Stimulated activated CD4-positive, alpha-beta T cell treated with anti-CD3 and anti-CD28 coated beads, Interleukin-1b, Interleukin-23, amount 100 ng/mL, for 48 hours (primary cell): ENCODE measurements at places on chromosomes 5 and 9.

DNA sequence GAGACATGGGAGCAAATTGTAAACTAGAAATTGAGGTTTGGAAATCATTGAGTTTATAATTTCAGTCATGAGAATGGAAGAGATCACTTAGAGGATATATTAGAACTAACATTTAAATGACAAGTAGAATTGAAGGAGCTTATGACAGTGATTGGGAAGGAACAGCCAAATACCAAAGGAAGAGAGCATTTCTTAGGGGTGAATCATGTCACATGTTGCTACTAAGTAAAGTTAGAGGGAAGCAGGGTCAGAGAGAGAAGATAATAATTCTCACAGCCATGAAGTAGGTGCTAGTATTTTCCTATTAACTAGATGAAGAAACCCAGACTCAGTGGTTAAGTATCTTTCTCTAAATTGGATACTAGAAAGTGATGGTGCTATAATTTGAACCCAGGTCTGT is 59.3 kb downstream of the COMMD10 start:
- DNase-seq: no peak

- DNase-seq: no peak
These were observed 628.2 kb upstream of the KLF4 start for GRCh38 chr9:108117795-108118194.

DNA sequence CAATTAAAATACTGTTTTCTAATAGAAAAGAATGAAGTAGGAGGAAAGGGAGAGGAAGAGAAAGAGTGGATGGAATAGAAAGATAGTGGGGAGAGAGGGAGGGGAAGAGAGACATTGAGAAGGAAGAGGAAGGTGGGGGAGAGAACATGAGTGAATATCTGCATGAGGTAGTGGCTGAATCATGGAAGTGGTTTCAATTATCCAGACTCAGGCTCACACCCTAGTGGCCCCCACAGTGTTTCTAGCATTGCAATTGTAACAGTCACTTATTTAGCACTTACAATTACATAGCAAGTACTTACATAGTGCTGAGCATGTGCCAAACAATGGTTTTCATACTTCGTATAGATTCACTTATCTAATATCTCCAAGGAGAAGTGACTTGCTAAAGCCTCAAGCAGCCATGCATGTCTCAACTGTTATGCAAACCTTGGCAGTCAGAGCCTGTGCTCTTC is 72.7 kb downstream of the CAST start:
- no peak for DNase-seq

DNA sequence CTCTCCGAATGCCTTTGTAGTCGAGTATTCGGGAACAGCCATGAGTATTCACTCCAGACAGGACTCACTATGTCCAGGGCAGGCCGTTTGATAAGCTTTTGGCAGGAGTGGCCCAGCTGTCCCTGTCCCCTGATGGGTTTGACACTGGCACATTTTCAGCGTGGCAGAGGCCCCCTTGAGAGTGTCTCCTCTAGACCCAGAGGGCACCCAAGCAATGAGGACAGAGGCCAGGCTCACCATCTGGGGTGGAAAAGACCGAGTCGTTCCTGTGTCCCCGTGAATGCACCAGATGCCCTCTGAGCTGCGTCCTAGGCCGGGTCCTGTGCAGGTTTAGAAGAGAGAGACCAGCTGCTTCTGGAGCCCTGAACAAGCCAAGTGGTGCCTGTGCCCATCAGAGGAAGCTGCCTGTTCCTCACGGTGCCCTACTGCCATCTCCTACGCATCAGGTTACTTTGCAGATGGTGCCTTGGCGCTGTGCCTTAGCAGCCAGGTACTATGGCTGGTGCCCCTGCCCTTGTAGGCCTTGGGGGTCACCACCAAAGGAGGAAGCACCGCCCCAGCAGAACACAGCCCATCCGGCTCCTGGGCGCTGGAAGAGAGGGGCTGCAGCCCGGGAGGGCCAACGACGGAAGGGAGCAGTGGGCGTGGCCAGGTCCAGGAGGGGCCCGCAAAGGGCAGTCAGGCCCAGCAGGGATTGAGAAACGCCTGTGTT is 42.4 kb downstream of the LRSAM1 start:
- DNase-seq: no peak

DNA sequence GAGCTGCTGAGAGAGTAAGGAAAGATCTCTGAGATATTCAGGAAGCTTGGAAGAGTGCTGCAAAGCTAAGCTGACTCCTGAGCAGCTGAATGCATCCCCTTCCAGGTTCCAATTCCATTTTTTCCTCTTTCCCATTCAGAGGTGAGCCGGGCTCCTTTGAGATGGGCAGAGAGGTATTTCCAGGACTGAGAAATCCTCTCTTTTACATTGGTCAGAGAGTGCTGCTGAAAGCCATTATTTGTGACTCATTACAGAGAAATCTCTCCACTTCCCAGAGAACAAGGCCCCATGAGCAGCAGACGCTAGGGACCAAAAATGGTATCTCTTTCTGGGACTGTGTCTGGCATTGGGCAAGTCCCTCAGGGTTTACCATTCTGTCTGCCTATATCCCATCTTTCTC is 3.7 kb downstream of the MCTP1 start:
- no peak for DNase-seq

GRCh38 chr5:42586625-42587024 is 163.4 kb downstream of the GHR start:
- no peak for DNase-seq

GRCh38 chr5:128192368-128192767 is 108.8 kb downstream of the SLC12A2 start:
- no peak for DNase-seq

DNA sequence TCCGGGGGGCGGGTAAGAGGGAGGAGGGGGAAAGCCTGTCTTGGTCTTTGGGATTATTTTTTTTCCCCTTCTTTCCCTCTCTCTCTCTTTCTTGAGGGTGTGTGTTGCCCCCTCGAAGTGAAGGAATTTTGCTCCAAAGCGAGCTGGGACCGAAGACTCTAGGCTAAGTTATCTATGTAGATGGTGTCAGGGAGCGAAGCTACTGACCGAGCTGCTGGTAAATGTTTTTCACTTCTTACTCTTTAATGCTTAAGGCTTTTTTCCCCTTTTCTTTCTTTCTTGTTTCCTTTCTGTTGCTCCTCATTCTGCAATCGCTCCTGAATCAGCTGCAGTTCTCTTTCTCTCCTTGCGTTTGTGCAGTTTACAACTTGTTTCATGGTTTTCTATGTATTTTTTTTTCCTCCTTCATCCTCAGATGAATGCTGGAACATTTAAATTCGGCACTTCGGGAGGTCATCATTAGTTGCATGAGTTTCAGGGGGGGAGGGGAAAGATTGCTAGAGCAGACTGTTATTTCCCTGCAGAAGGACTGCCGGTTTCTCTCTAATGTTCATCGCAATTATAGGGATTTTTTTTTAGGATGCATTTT is 1312.0 kb upstream of the WWC1 start:
- DNase-seq: no peak

GRCh38 chr5:65512170-65512937 is 30.6 kb upstream of the ADAMTS6 start:
- DNase-seq: no peak

DNA sequence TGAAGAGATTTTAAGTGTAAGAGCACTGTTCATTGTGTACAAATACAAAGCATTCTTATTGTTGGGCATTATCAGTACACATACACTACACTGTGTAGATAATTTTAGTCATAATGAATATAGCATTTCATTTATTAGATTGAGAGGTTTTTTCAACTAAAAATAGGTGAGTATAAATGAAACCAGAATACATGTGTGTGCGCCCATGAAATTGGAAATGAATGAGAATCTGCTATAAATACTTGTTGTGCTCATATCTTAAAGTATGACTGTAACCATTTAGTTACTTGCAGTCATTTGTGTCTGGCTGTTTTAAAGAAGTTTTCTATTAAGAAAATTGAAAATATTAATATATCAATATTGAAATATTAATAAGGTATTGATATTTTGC is 189.0 kb upstream of the MEF2C start:
- DNase-seq: no peak

GRCh38 chr5:143135832-143136551 is 267.5 kb downstream of the NR3C1 start:
- DNase-seq: no peak

GRCh38 chr5:141683596-141684141 is 1.6 kb upstream of the ARAP3 start:
- DNase-seq: no peak

GRCh38 chr5:66558560-66558959 is 37.6 kb upstream of the MAST4 start:
- DNase-seq: peak; percentile 20

GRCh38 chr5:172145870-172146747 is 41.9 kb downstream of the STK10 start:
- no peak for DNase-seq

- DNase-seq: no peak
These were observed 32.7 kb downstream of the FBXO10 start for GRCh38 chr9:37543468-37543867.

DNA sequence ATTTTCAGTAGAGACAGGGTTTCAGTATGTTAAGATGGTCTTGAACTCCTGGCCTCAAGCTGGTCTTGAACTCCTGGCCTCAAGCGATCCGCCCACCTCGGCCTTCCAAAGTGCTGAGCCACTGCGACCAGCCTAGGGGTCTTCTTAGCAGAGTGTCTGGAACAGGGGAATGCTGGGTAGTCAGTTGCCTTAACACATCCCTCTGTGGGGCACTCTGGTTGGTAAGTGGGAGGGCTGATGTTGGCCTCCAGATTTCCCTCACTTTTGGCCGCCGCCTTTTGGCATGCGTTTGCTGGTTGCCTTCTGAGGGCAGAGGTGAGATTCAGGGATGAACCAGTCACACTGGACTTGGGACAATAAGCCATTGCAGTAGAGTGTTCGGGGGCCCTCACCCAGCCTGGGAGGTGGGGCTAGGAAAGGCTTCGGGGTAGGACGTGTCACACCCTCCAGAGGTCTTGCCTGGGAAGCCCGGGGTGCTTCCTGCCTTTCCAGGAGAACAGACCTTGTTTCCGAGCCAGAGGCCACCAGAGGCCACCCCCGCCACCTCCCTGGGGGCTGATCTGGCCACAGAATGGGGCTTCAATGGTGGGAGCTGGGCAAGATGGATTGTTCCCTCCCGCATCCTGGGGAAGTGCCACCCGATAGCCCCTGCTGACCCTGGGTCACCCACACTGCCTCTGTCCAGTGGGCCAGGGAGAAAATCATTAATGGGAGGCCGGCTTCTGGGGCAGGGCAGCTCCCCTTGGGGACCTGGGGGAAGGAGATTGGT is 13.3 kb downstream of the FGF18 start:
- no peak for DNase-seq

DNA sequence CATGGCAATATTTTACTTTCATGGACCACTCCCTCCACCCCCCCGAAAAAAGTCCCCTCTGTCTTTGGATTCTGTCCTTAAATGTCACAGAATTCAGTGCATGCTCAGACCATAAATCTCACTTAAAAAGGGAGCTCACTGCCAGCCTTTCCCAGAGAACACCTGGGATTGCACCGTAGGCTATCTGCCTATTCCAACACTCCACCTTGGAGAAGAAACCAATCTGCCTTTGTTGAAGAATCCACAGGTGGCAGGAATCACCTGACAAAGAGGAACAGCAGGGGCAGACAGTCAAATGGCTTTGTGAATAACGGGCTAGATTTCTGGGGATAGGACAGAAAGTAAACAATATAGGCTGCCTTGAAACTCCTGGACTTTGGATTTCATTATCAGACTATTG is 306.7 kb upstream of the BRINP1 start:
- DNase-seq: no peak

- DNase-seq: no peak
These were observed 15.0 kb downstream of the TLX3 start for GRCh38 chr5:171323806-171324632.

DNA sequence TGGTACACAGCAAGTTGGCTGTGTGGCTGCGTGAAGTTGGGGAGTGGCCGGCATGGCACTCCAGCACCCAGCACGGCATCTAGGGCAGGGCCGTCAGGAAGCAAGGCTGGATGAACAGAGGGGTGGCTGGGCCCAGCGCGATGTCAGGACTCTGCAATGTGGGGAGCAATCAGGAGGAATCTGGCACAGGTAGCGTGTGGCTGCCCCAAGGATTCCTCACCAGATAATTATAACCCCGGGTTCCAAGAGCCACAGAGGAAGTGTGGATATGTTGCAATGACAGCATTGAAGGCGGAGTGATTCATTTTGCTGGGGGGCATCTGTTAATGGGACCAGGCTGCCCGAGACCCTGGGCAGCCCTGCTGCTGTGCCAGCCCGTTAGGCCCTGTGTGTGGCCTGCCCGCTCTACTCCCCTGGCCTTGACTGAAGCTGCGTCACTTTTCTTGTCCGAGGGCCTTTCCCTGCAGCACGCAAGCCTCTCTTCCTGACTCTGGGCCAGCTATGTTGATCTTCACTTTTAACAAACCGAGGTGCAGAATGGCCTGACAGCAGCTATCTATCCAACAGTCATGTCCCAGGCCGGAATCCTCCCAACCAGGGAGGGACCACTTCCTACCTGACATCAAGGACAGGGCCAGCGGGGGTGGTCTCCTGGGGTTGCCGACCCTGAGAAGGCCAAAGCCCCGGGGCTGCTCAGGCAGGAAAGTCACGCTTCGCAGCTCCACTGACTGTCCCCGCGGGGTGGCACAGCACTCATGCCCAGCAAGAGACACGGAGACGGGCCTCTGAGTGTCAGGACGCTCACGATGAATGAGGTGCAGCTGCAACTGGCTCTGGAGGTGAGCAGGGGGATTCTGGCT is 118.0 kb upstream of the PHYKPL start:
- no peak for DNase-seq

DNA sequence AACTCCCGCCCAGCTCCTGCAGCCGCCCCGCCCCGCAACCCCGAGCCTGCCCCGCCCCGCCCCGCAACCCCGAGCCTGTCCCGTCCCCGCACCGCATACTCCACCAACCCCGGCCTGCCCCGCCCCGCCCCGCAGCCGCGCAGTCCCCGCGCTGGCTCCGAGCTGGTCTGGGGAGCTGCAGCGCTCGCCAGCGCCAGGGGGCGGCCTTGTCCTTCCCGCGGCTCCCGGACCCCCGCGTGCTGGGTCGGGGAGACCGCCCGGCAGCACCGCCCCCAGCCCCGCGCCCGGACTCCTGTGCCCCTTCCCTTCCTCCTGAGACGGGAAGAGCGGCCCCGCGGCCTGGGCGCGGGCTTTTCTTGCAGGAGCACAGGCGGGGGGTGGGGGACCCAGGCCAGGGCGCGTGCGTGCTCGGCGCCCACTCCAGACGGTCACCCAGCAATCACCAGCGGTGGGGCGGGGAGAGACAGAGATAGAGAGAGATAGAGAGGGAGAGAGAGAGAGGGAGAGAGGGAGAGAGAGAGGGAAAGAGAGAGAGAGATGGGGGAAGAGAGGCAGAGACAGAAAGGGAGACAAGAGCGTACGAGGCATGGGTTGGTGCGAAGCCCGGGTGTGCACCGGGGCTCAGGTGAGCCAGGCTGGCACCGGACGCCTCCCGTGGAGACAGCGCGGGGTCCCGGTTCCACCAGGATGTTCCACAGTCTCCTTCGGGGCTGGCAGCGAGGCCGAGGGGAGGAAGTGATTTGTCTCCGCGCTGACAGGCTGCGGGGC is 14.7 kb upstream of the TMEM250 start:
- DNase-seq: no peak

DNA sequence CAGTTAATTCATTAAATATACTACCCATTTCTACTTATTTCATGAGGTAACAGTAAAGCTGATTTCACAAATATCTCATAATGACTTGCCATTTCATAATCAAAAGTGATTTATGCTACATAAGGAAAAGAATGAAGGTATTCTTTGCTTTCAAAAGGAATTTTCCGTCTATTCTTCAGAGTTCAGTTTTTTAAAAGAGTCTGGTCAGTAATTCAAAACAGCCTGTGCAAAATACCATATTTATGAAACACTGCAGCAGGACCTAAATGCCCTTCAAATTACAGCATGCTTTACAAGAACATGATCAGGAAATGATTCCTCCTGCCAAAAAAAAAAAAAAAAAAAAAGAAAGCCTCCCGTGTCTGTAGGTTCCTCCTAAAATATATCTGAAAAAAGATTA is 154.7 kb downstream of the KIAA0825 start:
- DNase-seq: no peak
